ENCODE measurements at places on chromosomes 1 and 21. TPM values are rescaled to one million over a fixed set of nuclear protein-coding genes. Genes with fewer than 3 reads are reported as not detected.

Gene OR2T11
- not detected for total RNA-seq

Gene TSPAN1
- not detected for total RNA-seq

Gene THEMIS2
- total RNA-seq, result 9.0 TPM

Gene THEM5
- total RNA-seq, result not detected

Gene HTR1D
- total RNA-seq, result not detected

Gene TRNP1
- total RNA-seq, result 8.8 TPM

Gene FNBP1L
- 1.5 TPM for total RNA-seq

Gene ZMYND12
- total RNA-seq, result 0.07 TPM

Gene KRTAP7-1
- total RNA-seq, result not detected

Gene PGBD5
- total RNA-seq, result 0.05 TPM

Gene CD1E
- not detected for total RNA-seq

Gene AURKAIP1
- 226 TPM for total RNA-seq

Gene CDA
- total RNA-seq, result not detected

Gene FAM163A
- total RNA-seq, result not detected

Gene CYP4X1
- not detected for total RNA-seq

Gene PADI2
- not detected for total RNA-seq

Gene ABL2
- 31.3 TPM for total RNA-seq

Gene TMEM59
- 198 TPM for total RNA-seq

Gene PRELP
- total RNA-seq, result not detected

Gene NHLH1
- total RNA-seq, result not detected

Gene TNFSF4
- total RNA-seq, result not detected

Gene HAO2
- total RNA-seq, result not detected

Gene PRAMEF9
- total RNA-seq, result not detected

Gene TCEA3
- not detected for total RNA-seq

Gene S100B
- total RNA-seq, result not detected

Gene KRTAP21-2
- total RNA-seq, result not detected

Gene FAM151A
- not detected for total RNA-seq

Gene FCMR
- total RNA-seq, result 0.36 TPM

Gene C1orf53
- total RNA-seq, result 7.6 TPM

Gene MFN2
- total RNA-seq, result 25.2 TPM

Gene FABP3
- total RNA-seq, result 18.5 TPM

Gene MYOG
- not detected for total RNA-seq

Gene ID3
- total RNA-seq, result 463 TPM

Gene FHAD1
- total RNA-seq, result 0.33 TPM

Gene OR2T8
- total RNA-seq, result not detected

Gene COPA
- 206 TPM for total RNA-seq

Gene LCE1E
- total RNA-seq, result not detected

Gene NR5A2
- total RNA-seq, result not detected

Gene ACTL8
- total RNA-seq, result not detected

Gene NBPF1
- 9.2 TPM for total RNA-seq

Gene TMEM125
- not detected for total RNA-seq

Gene C1orf116
- total RNA-seq, result not detected

Gene PER3
- 0.67 TPM for total RNA-seq

Gene OPRD1
- total RNA-seq, result under 0.01 TPM

Gene HMGN2
- 568 TPM for total RNA-seq

Gene MSH4
- total RNA-seq, result not detected

Gene FTCD
- not detected for total RNA-seq

Gene GPR52
- not detected for total RNA-seq

Gene CNIH3
- 1.6 TPM for total RNA-seq

Gene CASQ1
- total RNA-seq, result not detected

Gene MATN1
- not detected for total RNA-seq

Gene PRR9
- total RNA-seq, result 1.0 TPM

Gene SH2D2A
- total RNA-seq, result not detected

Gene RHD
- not detected for total RNA-seq

All from MG63 (cell line).